ENCODE measurements at places on chromosomes 3 and 15. TPM values are rescaled to one million over a fixed set of nuclear protein-coding genes. Genes with fewer than 3 reads are reported as not detected.

- no peak for DNase-seq
Measured at GRCh38 chr3:5227812-5228211, 40.3 kb downstream of the EDEM1 start.

Gene LRRC49
- total RNA-seq = 5.6 TPM

DNA sequence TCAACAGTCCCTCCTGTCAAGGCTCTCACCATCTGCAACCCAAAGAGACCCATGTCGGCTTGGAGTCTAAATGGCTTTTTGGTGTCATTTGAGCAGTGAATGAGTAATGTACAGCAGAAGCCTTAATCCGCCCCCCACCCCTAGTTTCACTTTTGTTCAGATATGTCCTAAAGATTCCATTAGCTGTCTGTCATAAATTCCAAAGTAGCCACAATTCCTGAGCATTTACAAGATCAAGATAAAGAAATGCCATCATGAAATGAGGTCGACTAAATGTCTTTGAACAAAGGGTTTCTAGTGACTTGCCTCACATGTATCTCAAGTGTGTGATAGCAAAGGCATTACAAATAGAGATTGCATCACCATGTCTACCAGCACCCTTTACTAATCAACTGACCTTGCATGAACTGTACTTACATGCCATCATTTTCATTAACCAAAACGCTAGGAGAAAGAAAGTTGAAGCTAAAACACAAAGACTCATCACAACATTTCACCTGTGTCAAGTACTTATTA lies 123.8 kb upstream of the PHLDB2 start:
- no peak for DNase-seq

Gene TMEM40
- total RNA-seq = not detected

- DNase-seq = no peak
Measured at GRCh38 chr15:66701422-66702034, 508 bp upstream of the SMAD6 start.

Measured in pulmonary artery endothelial cell (primary cell).